ENCODE measurements at places on chromosomes 16 and 17. TPM values are rescaled to one million over a fixed set of nuclear protein-coding genes. Genes with fewer than 3 reads are reported as not detected.
A peak's percentile ranks its signal among the peaks of the same experiment; 100 is the strongest.

The MEAK7 gene
- total RNA-seq = 5.1 TPM

DNA sequence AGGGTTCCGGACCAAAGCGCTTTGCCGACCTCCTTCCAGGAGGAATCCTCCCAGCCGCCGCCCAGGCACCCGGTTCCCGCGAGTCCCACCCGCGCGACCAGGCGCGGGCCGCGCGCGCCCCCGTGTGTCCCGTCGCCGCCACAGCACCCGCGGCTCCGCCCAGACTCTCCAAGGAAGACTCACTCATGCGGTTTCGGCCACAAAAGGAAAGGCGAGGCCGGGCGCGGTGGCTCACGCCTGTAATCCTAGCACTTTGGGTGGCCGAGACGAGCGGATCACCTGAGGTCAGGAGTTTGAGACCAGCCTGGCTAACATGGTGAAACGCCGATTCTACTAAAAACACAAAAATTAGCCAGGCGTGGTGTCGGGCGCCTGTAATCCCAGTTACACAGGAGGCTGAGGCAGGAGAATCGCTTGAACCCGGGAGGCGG, 3.5 kb upstream of the PKMYT1 start:
- peak; percentile 83 for DNase-seq

DNA sequence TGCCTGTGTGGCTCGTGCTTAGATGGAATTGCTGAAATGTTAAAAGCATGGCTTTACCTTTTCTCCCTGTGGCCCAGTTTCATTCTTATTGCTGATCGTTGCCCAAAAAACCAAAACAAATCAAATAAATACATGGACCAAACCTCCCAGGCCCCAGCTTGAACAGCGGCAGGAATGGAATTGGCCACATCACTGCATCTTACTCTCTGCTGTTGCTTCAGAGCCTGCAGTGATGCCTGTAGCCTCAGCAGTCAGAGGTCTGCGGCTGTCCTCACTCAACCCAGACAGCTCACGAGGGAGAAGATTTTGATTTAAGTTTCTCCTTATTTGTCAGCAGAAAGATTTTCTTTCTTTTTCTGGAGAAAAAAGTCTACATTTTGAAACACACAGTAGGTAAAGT, 91.5 kb downstream of the NPIPB11 start:
- DNase-seq = no peak

The MMP2 gene
- total RNA-seq = 142 TPM

The RAPGEFL1 gene
- 2.7 TPM for total RNA-seq

- DNase-seq = no peak
These were observed 462.5 kb upstream of the EEF2KMT start for GRCh38 chr16:5560084-5560483.

The ZP2 gene
- not detected for total RNA-seq

- peak; percentile 89 for DNase-seq
These were observed 20.6 kb downstream of the ADAM11 start for GRCh38 chr17:44779211-44780025.

The CCDC200 gene
- total RNA-seq = not detected

DNA sequence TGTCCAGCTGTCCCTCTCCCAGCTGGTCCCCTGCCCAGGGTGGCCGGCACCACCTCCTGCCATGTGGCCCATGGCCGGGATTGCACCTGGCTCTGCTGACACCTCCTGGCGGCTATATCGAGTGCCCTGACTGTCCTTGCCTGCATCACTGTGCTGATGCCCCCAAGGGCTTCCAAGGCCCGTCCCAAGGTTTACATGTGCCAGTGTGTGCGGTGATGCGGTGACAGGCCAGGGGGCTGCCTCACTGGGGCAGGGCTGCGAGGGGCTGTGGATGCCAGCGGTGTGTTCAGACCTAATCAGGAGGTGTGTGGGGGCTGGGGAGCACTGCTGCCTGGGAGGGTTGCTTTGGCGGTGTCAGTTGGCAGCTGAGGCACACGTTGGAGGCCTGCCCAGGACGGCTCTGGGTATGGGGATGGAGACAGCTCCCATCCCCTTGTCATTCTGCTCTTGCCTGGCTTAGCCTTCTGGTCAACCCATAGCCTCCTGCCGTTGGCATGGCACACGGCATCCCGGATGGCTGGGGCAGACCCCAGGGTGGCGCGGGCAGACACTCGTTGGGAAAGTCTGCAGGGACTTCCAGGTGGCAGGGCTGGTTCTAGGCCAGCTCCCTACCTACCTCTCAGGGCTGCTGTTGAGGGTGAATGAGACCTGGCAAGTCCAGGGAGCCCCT, 5.5 kb downstream of the MAP2K3 start:
- DNase-seq = no peak

The CNEP1R1 gene
- total RNA-seq = 22.3 TPM

DNA sequence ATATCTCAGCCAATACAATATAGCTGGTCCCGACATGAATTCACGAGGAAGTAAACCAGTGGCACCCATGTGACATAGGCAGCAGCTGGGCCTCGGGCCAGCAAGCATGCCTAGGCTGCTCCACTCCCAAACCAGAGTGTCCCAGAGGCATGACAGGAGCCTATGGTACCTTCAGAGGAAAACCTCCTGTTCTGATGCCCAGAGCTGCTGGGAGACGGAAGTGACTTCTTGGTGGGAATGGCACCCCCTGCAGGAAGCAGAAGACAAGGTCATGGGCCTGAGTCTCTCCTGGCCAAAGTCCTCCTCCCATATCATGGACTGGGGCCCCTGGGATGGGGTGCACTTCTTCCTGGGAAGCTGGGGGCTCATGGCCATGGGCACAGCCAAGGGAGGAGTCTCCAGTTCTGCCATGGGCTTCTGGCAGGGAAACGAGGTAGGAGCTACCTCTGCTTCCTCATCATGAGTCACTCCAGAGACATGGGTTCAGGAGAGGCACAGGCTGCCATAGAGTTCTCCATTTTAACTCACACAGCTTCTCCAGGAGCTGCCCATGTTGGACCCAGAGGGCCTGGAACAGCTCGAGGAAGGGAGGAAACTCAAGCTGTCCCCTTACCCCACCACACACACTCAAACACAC, 13.4 kb downstream of the FBF1 start:
- no peak for DNase-seq

Data from SJCRH30 (cell line).